ENCODE measurements at places on chromosomes 1 and 21. TPM values are rescaled to one million over a fixed set of nuclear protein-coding genes. Genes with fewer than 3 reads are reported as not detected.

The KCNK1 gene
- total RNA-seq = 2.8 TPM

The IFI44L gene
- total RNA-seq = 7.8 TPM

The CELA3B gene
- not detected for total RNA-seq

The DIO1 gene
- not detected for total RNA-seq

The IVL gene
- total RNA-seq = not detected

DNA sequence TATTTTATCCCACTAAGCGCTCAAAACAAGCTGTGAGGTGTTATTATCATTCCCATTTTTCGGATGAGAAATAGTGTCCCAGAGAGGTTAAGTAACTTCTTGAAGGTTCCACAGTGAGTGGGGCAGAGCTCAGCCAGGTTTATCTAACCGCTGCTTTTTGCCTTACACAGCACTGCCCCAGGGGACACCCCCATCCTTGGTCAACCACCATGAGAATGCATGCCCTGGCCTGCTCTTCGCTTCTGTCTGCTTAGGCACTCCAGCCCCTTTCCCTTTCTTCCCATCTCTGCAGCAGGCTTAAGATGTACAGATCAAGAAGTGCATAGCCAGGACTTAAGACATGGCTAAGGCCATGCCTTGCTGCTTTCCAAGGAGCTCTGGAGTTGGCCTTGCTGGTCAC, 159.0 kb upstream of the CD34 start:
- no peaks in the 10 kb centered on the region for H3K4me1 ChIP-seq
- H3K27me3 ChIP-seq = no peaks in the 10 kb centered on the region
- H3K36me3 ChIP-seq = no peaks in the 10 kb centered on the region
- H3K27ac ChIP-seq = no peak overlapping the region
- DNase-seq = no peak
- H3K4me3 ChIP-seq = no peak overlapping the region

GRCh38 chr1:151638812-151639211, 27.0 kb downstream of the SNX27 start:
- no peak overlapping the region for H3K4me3 ChIP-seq
- no peaks in the 10 kb centered on the region for H3K27me3 ChIP-seq
- H3K4me1 ChIP-seq = peaks cover 70% of the 10 kb centered on the region
- no peak for DNase-seq
- no peak overlapping the region for H3K27ac ChIP-seq
- no peaks in the 10 kb centered on the region for H3K36me3 ChIP-seq

- no peaks in the 10 kb centered on the region for H3K27me3 ChIP-seq
- no peak for DNase-seq
Observed at GRCh38 chr1:108823632-108824031, 33.3 kb downstream of the AKNAD1 start.

GRCh38 chr1:27646676-27647075, 11.7 kb upstream of the FGR start:
- no peaks in the 10 kb centered on the region for H3K27me3 ChIP-seq
- no peaks in the 10 kb centered on the region for H3K36me3 ChIP-seq
- H3K4me1 ChIP-seq = no peaks in the 10 kb centered on the region

Measured in sigmoid colon (tissue), 7 donors.